ENCODE measurements at places on chromosomes 7 and 10. TPM values are rescaled to one million over a fixed set of nuclear protein-coding genes. Genes with fewer than 3 reads are reported as not detected.

NKX1-2 gene
- total RNA-seq, result not detected

MICALL2 gene
- 21.6 TPM for total RNA-seq

DNA sequence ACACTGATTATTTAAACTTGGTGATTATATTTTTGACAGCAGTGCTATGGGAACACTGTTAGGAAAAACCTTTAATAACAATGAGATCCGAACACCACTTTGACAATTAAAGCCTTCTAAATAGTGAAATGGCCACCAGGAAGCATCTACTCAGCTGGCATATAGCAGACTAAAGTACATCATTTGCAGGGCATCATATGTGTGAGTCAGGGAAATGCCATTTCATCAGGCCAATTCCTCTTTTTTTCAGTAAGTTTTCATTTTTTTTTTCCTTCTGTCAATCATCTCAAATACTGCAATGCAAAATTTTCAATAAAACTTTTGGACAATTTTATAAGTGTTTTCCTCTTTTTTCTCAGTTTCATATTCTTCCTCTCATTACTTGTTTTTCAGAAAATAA, 521.4 kb upstream of the SEMA3D start:
- H3K27me3 ChIP-seq, result no peaks in the 10 kb centered on the region
- DNase-seq, result no peak
- H3K27ac ChIP-seq, result no peak overlapping the region
- no peaks in the 10 kb centered on the region for H3K36me3 ChIP-seq
- H3K4me3 ChIP-seq, result no peak overlapping the region

RBP3 gene
- total RNA-seq, result not detected

MLXIPL gene
- not detected for total RNA-seq

Measured in HFFc6 (cell line).